ENCODE measurements at places on chromosomes 5 and 9.

- DNase-seq, result no peak
Measured at GRCh38 chr9:125685167-125685566, 21.8 kb downstream of the MAPKAP1 start.

DNA sequence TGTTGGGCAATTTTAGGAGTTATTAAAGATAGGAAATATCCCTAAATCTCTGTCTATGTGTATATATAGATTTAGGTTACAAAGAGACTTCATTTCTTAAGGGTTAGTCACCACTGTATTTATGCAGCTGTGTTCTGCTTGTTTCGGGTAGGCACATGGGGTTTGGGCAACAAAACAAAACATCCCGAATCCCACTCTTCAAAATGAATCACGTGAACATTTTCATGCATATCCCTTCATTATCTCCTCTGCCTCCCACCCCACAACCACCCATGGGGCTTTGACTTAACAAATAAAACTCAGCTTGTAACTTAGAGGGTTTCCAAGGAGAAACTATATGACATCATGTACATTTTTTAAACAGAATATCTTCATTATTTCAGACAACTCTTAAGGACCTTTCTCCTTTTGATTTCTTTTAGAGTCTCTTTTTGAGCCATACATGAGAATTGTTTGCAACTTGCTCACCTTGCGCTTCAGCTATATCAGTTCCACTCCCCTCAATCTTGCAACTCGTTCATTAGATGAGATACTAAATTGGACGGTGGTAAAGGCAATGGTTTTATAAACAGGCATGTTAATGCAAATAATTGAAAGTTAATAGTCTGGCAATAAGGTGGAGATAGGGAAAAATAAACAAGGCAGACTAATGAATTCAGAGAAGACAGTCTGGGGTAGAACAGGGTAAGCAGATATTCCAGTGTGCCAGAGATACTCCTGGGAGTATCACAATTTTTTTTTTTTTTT lies 136.7 kb downstream of the CD180 start:
- no peak for DNase-seq

DNA sequence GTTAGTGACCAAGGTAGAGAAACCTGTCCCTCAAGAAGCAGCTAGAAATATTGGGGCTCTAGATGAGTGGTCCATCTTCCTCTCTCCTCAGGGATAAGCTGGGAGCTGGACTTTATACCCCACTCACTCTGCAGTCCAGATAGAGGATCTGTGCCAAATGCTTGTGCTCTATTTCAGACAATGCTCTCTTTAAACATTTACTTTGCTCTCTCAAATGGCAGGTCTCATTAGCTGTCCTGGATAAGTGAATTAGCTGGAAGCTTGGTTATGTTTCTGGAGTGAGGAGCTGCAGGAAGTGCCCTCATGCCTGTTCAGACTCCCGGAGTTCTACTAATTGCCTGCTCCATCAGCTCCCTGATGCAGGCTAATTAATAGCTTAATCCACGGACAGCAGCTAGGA lies 151.1 kb upstream of the CCDC152 start:
- DNase-seq, result no peak

- no peak for DNase-seq
Measured at GRCh38 chr9:110040788-110041187, 167.2 kb downstream of the C9orf152 start.

- no peak for DNase-seq
Measured at GRCh38 chr9:77588271-77588937, 59.7 kb downstream of the GNA14 start.

DNA sequence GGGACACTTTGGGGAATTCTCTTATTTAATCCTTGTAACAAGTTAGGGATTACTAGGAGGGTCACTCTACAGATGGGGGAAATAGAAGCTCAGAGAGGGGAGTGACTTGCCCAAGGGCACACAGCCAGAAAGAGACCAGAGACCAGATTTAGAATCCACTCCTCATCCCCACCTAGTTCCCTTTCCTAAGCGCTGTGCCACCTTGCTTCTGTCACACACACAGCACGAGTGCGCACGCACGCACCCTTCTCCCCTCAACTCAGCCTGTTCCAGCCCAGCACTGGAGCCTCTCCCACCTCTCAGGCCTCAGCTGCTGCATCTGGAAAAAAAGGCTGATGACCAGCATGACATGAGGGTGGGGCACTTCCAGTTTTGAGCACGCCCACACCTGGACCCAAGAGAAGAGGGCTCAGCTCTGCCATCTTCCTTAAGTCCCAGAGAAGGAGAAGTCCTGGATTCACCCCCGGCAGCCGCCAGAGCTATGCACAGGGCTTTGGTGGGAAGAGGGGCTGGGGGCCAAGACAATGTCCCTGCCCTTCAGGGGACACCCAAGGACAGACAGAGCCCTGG lies 18.5 kb downstream of the NR5A1 start:
- no peak for DNase-seq

GRCh38 chr5:160655717-160656116 lies 196.3 kb downstream of the ATP10B start:
- DNase-seq, result no peak

- DNase-seq, result no peak
Measured at GRCh38 chr5:169609716-169610115, 26.1 kb downstream of the SPDL1 start.
